Lung (tissue), 17 donors: ENCODE measurements at places on chromosomes 11 and 22. TPM values are rescaled to one million over a fixed set of nuclear protein-coding genes. Genes with fewer than 3 reads are reported as not detected.

- H3K4me3 ChIP-seq: no peak overlapping the region
- no peaks in the 10 kb centered on the region for H3K27me3 ChIP-seq
- no peak overlapping the region for H3K27ac ChIP-seq
- DNase-seq: peak; percentile 79
These were observed 45.3 kb downstream of the C22orf31 start for GRCh38 chr22:29016067-29016938.

GRCh38 chr11:9274499-9275258, 9.5 kb upstream of the DENND5A start:
- peaks cover 4% of the 10 kb centered on the region for H3K4me1 ChIP-seq
- no peak overlapping the region for H3K4me3 ChIP-seq
- peak; percentile 47 for DNase-seq
- H3K36me3 ChIP-seq: peaks cover 5% of the 10 kb centered on the region
- H3K27me3 ChIP-seq: no peaks in the 10 kb centered on the region

DNA sequence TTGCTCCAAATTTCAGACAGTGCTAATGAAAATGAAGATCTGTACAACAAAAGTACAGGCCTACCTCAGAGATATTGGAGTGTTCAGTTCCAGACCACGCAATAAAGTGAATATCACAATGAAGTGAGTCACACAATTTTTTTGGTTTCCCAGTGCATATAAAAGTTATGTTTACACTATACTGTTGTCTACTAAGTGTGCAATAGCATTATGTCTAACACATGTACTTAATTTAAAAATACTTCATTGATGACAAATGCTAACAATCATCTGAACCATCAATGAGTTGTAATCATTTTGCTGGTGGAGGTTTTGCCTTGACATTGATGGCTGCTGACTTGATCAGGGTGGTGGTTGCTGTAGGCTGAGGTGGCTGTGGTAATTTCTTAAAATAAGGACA, 60.6 kb upstream of the E2F8 start:
- no peaks in the 10 kb centered on the region for H3K4me1 ChIP-seq
- H3K4me3 ChIP-seq: no peak overlapping the region
- H3K36me3 ChIP-seq: no peaks in the 10 kb centered on the region
- H3K27ac ChIP-seq: no peak overlapping the region
- H3K27me3 ChIP-seq: peaks cover 2% of the 10 kb centered on the region

Gene MCAM
- total RNA-seq: 127 TPM

Gene ROBO4
- total RNA-seq: 52.1 TPM

- H3K36me3 ChIP-seq: no peaks in the 10 kb centered on the region
- H3K4me3 ChIP-seq: no peak overlapping the region
- H3K27ac ChIP-seq: peak overlapping the region; percentile 38
- H3K27me3 ChIP-seq: peaks cover 6% of the 10 kb centered on the region
These were observed 6.7 kb downstream of the DUSP8 start for GRCh38 chr11:1565173-1565903.

GRCh38 chr11:96303064-96303463, 39.9 kb downstream of the MAML2 start:
- no peaks in the 10 kb centered on the region for H3K27me3 ChIP-seq
- H3K4me3 ChIP-seq: no peak overlapping the region

- H3K4me1 ChIP-seq: peaks cover 10% of the 10 kb centered on the region
- no peak overlapping the region for H3K27ac ChIP-seq
- no peak overlapping the region for H3K4me3 ChIP-seq
- DNase-seq: peak; percentile 54
- no peaks in the 10 kb centered on the region for H3K27me3 ChIP-seq
These were observed 92.3 kb upstream of the TEAD1 start for GRCh38 chr11:12581923-12582322.

Gene FOLH1
- total RNA-seq: 10.1 TPM

DNA sequence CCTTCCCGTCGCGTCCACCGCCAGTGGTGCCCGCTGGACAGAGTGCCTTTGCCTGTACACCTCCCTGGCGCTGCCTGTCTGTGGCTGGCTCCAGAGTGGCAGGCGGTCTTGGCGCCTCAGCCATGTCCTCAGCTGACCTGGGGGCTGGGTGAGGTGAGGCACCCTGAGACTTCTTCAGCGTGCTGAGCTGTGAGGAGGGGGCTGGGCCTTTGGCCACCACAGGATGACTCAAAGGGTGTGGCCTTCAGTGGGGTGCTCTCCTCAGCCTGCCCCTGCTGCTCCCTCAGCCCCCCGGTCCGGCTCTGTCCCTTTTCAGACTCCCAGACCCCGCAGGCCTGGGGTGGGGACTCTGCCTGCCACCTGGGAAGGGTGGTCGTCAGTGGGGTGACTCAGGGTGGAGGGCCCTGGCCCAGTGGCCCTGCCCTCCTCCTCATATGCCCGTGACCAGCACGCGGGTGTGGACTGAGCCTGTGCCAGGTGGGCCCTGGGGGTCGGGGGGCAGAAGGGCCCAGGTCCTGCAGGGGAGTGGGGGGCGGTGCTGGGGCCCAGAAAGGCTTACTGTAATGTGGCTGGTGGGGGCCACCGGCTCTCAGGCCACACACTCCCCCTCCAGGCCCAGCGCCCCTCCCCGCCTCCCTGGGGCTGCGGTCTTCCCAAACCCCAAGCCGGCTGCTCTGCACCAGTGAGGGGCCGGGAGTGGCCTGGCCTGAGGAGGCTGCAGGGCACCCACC, 15.9 kb downstream of the CRELD2 start:
- H3K4me1 ChIP-seq: peaks cover 17% of the 10 kb centered on the region
- DNase-seq: no peak

GRCh38 chr11:7494086-7494745, 8.9 kb downstream of the OLFML1 start:
- no peak overlapping the region for H3K27ac ChIP-seq
- H3K36me3 ChIP-seq: peaks cover 46% of the 10 kb centered on the region
- H3K4me3 ChIP-seq: no peak overlapping the region
- H3K4me1 ChIP-seq: no peaks in the 10 kb centered on the region
- no peaks in the 10 kb centered on the region for H3K27me3 ChIP-seq
